ENCODE measurements at places on chromosomes 5 and 9. TPM values are rescaled to one million over a fixed set of nuclear protein-coding genes. Genes with fewer than 3 reads are reported as not detected.

MPDZ gene
- polyA plus RNA-seq, result 18.5 TPM

ABITRAM gene
- polyA plus RNA-seq, result 13.6 TPM

STPG3 gene
- polyA plus RNA-seq, result not detected

CTSV gene
- 11.2 TPM for polyA plus RNA-seq

DNA sequence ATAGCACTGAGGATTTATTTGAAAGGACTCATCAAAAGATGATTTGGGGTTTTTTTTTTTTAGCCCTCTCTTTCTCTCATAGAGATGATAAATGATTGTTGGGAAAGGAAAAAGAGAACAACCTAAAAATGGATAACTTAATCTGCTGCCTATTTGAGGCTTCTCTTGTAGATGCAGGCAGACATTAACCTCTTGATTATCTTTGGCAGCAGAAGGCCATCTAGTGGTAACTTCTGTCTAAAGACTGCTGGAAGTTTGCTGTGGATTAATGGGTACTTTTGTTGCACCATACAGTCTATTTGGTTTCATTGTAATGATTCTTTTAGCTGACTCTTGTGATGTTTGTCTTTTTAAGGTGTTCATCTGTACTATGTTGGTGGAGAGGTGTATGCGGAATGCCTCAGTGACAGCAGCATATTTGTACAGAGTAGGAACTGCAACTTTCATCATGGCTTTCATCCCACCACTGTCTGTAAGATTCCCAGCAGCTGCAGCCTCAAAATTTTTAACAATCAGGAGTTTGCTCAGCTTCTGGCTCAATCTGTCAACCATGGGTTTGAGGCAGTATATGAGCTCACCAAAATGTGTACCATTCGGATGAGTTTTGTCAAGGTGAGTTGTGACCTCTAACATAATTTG lies 18.8 kb downstream of the SMIM32 start:
- no peak overlapping the region for H3K27ac ChIP-seq
- no peak for DNase-seq
- H3K36me3 ChIP-seq, result peaks cover 8% of the 10 kb centered on the region
- H3K27me3 ChIP-seq, result no peaks in the 10 kb centered on the region
- no peaks in the 10 kb centered on the region for H3K4me1 ChIP-seq

DNA sequence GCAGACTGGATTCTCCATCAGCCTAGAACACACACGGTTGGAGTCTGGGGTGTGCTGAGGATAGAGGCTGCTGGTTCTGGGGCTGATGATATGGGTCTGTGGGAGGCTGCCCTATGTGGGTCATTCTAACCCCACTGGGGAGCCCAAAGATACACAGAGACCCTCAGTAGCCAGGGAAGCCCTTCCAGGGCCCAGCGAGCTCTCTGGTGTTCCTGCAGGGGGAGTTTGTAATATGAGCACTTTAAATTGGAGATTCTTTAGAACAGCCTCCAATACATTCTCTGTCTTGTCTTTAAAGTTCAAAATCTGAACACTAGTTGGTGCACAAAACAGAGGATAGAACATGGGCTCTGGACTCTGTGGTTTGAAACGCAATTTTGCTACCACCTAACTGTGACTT lies 2.4 kb downstream of the ACTL7A start:
- H3K4me1 ChIP-seq, result no peaks in the 10 kb centered on the region
- no peaks in the 10 kb centered on the region for H3K27me3 ChIP-seq
- DNase-seq, result no peak

- no peaks in the 10 kb centered on the region for H3K36me3 ChIP-seq
- no peak overlapping the region for H3K4me3 ChIP-seq
Measured at GRCh38 chr5:102818345-102818744, 63.2 kb downstream of the PAM start.

- no peak overlapping the region for H3K27ac ChIP-seq
- H3K4me1 ChIP-seq, result no peaks in the 10 kb centered on the region
- H3K27me3 ChIP-seq, result no peaks in the 10 kb centered on the region
Measured at GRCh38 chr5:53249529-53250200, 140.1 kb upstream of the MOCS2 start.

- no peak overlapping the region for H3K27ac ChIP-seq
- no peak overlapping the region for H3K4me3 ChIP-seq
- no peaks in the 10 kb centered on the region for H3K36me3 ChIP-seq
Measured at GRCh38 chr9:109549386-109549785, 51.3 kb upstream of the PTPN3 start.

GRCh38 chr9:136943291-136944211 lies 987 bp downstream of the FBXW5 start:
- no peak for DNase-seq
- H3K36me3 ChIP-seq, result peaks cover 23% of the 10 kb centered on the region
- H3K27ac ChIP-seq, result peak overlapping the region; percentile 83
- H3K4me1 ChIP-seq, result no peaks in the 10 kb centered on the region
- peak overlapping the region; percentile 30 for H3K4me3 ChIP-seq
- no peaks in the 10 kb centered on the region for H3K27me3 ChIP-seq

DNA sequence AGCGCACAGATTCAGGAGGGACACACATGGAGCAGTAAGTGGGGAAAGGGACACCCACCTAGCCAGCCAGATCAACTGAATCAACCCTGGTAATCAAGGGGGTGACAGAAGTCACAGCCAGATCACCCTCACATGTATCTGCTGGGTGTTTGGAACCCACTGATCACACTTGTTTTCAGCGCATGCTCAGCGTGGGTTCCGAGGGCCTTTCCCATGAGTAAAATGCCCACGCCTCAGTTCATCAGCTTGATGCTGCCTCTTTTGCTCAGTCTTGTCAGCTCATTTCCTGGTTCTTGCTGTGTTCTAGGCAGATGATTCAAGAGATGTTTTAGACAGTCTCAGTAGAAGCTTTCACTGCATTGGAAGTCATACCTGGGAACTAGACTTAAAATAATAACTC lies 123.2 kb upstream of the SLC30A5 start:
- no peak overlapping the region for H3K27ac ChIP-seq
- no peaks in the 10 kb centered on the region for H3K4me1 ChIP-seq
- H3K4me3 ChIP-seq, result no peak overlapping the region
- H3K27me3 ChIP-seq, result no peaks in the 10 kb centered on the region
- no peak for DNase-seq

DNA sequence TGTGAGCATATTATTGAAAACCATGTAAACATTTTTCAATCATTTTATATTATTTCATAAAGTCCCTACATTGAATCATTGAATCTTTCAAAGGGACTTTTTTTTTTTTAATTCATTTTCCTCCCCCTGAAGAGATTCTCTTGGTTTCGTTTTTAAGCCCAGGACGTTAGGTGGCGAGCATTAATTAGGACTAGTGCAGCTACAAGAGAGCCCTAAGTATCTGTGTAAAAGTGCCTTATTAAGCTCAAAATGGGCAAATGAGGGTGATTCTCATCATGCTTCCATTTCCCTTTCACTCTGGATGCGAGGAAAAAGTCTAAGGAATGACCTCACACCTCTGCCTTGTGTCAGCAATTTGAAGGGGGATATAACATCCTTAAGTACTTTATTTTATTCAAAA lies 517.9 kb upstream of the ITGA1 start:
- no peaks in the 10 kb centered on the region for H3K36me3 ChIP-seq
- H3K27me3 ChIP-seq, result no peaks in the 10 kb centered on the region
- no peak overlapping the region for H3K4me3 ChIP-seq
- H3K27ac ChIP-seq, result no peak overlapping the region

All from kidney (tissue), 22 donors.